LHCN-M2 (cell line): ENCODE measurements at places on chromosomes 3 and 15.

GRCh38 chr3:136938334-136938733 is 19.4 kb upstream of the IL20RB start:
- peak; percentile 49 for DNase-seq

DNA sequence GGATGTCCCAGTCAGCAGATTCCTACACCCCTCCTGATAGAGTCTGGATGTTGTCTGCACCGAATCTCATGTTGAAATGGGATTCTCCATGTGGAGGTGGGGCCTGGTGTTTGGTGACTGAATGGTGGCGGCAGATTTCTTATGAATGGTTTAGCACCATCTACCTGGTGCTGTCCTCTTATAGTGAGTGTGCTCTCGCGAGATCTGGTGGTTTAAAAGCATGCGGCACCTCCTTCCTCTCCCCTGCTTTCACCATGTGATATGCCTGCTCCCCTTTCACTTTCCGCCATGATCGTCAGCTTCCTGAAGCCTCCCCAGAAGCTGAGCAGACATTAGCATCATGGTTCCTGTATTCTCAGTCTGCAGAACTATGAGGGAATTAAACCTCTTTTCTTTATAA is 135.2 kb upstream of the SLC6A11 start:
- DNase-seq: no peak

DNA sequence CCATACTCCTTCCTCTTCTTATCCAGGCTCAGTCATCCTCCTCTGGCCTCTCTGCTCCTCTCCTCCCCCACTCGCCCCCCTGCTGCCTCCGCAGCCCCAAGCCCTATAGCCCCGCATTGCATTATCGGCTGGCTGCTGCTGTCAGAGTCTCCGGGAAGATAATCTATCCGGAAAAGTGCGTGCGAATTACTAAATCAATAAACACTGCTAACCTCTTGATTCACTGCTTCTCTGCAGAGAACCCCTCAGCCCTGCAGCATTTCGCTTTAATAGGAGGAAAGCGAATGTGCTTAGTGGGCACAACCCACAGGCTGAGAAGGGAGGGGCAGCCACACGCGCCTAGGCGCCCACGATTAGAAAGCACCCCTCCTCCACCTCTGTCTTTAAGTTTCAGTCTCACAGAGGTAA is 167.6 kb downstream of the ABHD5 start:
- no peak for DNase-seq

DNA sequence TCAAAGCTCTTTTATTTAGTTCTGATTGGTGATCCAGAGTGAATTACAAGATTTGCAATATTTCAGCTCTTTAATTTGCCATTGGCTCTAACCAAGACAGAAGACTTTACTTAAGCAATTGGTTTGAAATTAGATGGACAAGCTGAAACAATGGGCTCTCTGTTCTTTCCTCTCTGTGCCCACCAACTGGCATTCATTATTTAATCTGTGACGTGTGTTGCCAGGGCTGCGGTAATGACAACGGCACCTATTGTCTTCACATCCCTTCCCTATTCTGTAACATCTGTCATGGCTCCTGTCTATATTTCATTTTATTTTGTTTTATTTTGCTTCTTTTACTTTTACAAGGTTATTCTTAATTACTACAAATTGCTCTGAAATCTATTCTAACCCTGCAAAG is 33.9 kb downstream of the PLD1 start:
- no peak for DNase-seq

- DNase-seq: no peak
These were observed 21.1 kb upstream of the MFSD1 start for GRCh38 chr3:158780766-158781165.

- DNase-seq: peak; percentile 25
These were observed 37.2 kb downstream of the BHLHE40 start for GRCh38 chr3:5016211-5017161.

DNA sequence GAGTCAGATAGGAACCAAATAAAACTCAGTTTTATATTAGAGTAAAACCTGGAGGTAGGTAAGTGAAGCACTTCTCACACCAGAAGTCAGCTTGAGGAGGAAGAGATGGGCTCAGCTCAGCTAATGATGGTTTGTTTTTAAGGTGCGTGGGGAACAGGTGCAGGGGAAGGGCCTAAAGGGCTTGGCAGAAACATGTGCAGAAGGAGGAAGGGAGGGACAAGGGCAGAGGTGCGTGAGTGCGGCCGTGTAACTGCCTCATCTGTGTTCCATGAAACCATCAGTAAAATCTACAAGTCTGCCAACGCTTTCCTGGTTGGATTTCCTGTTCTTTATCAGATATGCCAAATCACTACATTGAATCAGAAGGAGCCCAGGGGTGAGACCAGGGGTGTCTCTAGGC is 19.9 kb downstream of the FYCO1 start:
- DNase-seq: no peak

DNA sequence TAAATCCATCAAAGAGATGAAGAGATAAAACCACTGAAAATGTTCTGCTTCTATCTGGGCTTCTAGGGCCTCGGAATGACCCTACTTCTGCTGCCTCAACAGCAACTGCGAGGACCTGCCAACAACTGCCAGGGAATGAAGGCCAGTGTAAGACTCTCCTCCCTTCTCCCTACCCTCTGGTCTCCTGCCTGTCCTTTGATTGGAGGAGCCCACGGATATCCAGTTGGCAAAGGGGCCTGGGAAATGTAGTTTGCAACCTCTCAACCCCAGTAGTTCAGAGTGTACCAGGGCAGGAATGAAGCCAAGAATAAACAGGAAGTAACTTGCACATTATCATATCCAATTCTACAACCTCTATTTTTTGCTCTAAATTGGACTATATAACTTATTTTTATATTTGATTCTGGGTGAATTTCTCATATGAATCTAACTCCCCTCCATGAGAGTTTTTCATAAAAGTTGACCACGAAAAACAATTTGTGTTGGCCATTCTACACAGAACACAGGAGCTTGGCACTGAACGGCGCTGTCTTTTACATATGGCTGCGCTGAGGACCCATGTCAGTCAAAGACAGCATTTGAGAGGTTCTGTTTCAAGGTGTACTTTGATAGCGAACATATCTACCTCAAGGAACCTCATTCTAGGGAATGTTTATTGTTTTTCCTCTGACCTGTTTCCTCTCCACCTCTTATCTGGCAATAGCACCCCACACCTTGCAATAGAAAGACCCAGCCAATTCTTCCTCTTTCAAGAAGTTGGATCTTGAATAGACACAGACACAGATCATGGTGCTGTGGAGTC is 91.1 kb upstream of the RNF7 start:
- peak; percentile 75 for DNase-seq

- DNase-seq: peak; percentile 10
These were observed 23.5 kb downstream of the DRD3 start for GRCh38 chr3:114155370-114155821.
